SJCRH30 (cell line): ENCODE measurements at places on chromosomes 11 and 22.

GRCh38 chr11:119209186-119209585 is 3.0 kb downstream of the CBL start:
- no peak for DNase-seq

GRCh38 chr11:70666311-70666710 is 268.0 kb downstream of the CTTN start:
- no peak for DNase-seq

- no peak for DNase-seq
These were observed 9.5 kb upstream of the ADA2 start for GRCh38 chr22:17228725-17229126.

- DNase-seq = no peak
These were observed 92.7 kb downstream of the SBF2 start for GRCh38 chr11:10201343-10201742.

DNA sequence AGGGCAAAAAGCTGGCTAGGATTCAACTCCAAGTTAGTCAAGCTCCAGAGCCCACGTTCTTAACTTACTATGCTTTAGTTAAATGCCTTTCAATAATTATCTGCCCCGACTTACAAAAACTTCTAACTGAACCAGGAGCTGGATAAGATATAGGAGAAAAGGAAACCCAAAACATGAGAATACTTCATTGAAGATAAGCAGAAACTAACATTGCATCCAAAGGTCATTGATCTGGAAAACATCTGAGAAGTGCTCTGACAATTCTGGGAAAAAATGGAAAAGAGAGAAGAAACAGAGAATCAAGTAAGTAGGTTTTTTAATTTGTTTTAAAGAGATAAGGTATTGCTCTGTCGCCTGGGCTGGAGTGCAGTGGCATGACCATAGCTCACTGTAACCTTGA is 27.2 kb downstream of the ACAT1 start:
- no peak for DNase-seq

- no peak for DNase-seq
These were observed at the start of gene SHISAL1 for GRCh38 chr22:44312766-44313165. SHISAL1 (minus strand) TSS chr22:44312951; CDS start chr22:44300945, 12,006 bp downstream.

DNA sequence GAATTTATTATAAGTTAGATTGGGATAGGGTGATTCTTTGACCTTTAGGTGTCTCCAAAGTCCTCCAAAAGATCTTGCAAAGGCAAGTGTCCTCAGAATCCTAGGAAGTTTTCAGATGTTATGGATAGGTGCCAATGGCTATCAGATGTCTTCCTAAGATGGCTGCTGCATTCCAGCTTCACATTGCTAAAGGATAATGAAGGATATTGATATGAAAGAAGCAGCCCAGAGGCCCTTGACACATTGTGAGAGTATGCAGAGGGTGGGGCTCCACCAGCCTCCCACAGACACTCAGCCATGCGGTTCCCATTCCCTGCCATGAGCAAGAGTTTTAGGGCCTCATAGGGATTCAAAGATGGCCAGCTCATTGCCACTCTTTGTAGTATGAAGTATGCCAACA is 22.3 kb upstream of the GLYATL2 start:
- no peak for DNase-seq

DNA sequence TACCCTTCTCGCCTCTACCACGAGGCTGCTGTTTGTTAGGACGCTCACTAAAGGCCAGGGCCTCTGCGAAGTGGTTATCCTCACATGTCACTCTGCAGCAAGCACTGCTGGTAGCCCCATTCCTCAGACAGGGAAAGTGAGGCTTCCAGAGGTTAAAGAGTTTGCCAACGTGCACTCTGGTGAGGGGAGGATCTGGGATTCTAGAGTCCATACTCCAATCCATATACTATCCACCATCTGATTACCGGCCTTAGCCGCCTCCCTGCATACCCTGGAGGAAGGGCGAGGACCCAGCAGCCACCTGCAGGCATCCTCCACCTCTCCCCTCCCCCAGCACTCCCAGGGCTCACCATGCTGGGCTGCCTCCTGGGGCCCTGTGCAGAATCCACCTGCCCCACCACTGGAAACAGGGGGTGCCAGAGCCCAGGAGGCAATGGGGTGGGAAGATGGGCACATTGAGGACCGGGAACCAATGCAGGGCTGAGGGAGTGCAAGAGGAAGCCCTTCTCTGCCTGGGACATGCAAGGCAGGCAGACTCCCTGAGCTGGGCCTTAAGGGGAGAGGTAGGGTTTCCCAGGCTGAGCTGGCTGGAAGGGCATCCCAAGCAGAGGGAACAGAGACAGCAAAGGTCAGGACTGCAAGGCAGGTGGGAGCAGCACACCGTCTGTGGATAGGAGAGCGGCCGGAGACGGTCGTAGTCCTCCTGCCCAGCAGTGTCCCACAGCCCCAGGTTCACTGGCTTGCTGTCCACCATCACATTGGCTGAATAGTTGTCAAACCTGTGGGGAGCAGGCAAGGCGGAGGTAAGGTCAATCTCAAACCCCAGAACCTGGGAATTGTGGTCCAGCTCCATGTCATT is 11.7 kb downstream of the RAC2 start:
- DNase-seq = no peak

DNA sequence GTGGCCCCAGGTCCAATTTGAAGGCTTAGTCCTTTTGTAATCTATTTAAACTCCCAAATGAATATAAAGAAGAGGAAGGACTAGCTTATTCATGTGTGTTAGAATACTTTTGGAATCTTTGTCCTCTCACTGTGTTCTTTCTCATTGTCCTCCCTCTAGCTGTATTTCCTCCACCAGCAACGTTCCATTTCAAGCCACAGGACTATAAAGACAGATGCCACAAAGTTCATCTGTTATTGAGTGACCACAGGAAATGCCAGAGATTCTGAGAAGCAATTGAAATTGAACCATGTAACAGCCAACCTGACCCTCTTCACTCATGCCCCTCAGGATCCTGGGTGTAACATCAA is 336.6 kb upstream of the API5 start:
- no peak for DNase-seq

GRCh38 chr11:1227551-1228100 is 4.8 kb downstream of the MUC5B start:
- DNase-seq = no peak

GRCh38 chr11:88359541-88359940 is 22.0 kb upstream of the CTSC start:
- no peak for DNase-seq

GRCh38 chr11:114001416-114001815 is 26.5 kb downstream of the HTR3A start:
- no peak for DNase-seq

GRCh38 chr11:57599381-57599780 is 1.9 kb downstream of the SERPING1 start:
- no peak for DNase-seq

- no peak for DNase-seq
These were observed 279.4 kb downstream of the NTM start for GRCh38 chr11:131649856-131650255.

DNA sequence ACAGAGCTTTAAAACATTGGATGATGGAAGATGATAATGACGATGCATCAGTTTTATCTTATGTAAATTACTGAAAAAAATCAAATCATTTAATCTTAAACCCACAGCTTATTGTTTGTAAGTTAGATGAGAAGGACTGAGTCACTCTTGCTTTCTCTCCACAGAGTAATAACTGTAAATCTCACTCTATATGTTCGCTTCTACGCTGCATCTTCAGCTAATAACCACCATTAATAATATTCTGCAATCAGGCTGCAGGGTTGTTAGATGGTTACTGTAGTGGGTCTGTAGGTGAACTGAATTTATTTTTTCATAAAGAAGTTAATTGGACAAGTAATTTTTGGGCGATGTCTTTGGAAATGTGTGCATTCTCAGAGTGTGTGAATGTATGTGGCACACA is 260.0 kb downstream of the FAT3 start:
- no peak for DNase-seq

- no peak for DNase-seq
These were observed 7.6 kb downstream of the KCNJ5 start for GRCh38 chr11:128898580-128899344.

GRCh38 chr11:45053736-45054446 is 92.5 kb upstream of the PRDM11 start:
- DNase-seq = no peak

- DNase-seq = peak; percentile 57
These were observed 301.3 kb downstream of the NTM start for GRCh38 chr11:131671734-131672133.

DNA sequence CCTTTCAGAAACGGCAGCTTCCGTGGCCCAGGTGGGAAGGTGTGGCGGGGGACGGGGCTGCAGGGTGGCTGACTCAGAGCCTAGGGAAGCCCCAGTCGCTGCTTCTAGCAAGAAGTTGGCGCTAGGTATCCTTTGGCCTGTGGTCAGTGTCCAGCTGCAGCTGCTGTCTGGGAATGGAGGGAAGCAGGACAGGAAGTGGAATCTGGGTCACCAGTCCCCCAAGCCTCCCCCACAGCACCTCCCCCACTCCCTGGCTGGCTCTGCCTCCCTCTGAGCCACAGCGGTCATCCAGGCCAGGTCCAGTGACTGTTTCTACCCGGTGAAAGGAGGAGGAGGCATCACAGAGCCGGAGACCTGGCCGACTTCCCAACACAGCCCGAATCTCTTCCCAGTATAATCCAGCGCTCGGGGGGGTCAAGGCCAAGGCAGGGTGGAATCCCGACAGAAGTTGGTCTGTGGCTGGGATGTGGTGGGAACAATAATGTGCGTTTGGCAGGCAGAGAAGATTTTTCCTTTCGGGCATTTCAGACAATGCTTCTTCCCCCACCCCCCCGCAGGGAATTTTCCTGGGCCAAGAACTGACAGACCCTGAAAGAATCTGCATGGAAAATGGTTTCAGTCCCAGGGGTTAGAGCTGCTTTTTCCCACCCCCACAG is 45.1 kb downstream of the C11orf96 start:
- DNase-seq = peak; percentile 76

- no peak for DNase-seq
These were observed 29.8 kb upstream of the PPP6R3 start for GRCh38 chr11:68430801-68431200.

DNA sequence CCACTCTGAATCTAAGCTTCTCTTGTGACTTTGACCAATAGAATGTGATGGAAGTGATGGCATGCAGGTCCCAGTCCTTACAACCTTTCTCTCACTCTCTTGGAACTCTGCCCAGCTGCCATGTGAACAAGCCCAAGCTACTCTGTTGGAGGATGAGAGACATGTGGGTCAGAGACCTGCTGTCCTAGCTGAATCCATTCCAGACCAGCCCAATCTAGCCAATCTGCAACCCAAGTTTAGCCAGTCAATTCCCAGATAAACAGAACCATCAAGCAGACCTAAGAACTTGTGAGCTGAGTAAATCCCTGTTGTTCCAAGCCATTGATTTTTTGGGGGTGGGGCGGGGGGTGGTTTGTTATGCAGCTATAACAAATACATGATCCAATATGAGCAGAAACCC is 69.2 kb upstream of the GRK3 start:
- DNase-seq = peak; percentile 43

DNA sequence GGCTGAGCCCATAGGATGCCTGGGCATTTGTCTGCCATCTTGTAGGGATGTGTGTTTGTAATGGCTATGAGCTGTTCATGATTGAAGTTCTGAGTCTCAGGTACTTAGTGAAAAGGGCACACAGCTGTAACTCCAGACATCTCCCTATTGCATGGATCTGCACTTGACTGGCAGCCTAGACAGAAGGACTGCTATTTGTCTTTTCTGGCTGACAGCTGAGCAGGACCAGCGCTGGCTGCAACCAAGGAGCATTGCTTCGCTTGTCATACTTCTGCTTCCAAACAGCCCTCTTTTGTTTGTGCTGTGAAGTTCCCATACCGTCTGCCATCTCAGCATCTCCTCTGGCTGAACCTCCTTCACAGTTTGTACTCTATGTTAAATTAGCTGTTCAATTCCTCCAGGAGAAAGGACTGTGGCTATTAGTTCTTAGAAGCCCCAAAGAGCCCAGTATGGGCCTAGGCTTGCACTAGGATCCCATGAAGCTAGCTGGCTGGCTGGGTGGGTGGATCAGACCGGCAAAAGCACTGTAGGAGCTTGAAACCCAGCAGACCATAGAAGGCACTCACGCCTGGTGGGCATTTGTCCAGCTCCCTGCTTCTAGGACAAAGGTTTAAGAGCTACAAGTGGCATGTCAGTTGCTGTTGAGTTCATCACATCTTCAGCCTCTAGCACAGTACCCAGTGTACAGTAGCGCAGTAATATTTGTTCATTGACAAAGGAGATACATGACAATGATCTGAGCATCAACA is 20.4 kb downstream of the HIRA start:
- DNase-seq = no peak

DNA sequence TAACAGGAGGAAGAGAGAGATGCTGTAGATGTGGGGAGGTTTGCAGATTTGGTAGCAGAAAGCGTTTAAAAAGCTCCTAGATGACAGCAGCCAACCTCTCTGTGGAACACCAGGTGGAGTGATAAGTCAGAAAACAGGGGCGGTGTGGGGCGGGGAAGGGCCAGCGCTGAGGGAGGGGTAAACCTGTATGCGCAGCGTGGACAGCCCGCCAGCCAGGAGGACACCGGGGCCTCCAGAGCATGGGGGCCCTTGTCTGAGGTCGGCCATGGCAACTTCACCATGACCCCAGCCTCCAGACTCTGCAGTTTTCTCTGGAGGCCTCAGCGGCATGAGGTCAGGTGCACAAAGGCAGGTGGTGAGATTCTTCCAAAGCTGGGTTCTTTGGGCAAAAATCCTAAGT is 423.7 kb downstream of the BRD1 start:
- no peak for DNase-seq

DNA sequence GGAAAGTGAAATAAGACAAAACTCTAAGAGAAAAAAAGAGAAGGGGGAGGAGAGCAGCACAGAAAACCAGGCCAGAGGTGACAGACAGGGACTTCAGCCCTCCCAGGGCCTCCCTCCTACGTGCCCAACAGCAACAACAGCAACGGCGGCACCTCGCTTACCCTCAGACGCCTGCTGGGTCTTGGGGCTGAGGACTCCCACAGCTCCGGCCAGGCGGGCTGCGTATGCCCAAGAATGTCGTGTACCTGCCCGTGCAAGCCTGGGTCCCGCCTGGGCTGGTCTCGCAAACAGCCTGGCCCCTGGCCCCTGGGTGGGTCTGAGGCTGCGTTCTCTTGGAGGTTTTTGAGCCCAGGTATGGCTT is 30.5 kb downstream of the ARAP1 start:
- DNase-seq = peak; percentile 32

- no peak for DNase-seq
These were observed 100.1 kb downstream of the SLC1A2 start for GRCh38 chr11:35318977-35319925.
